Activated naive CD4-positive, alpha-beta T cell treated with Interleukin-2 at 50 U/mL for 16 hours (primary cell): ENCODE measurements at places on chromosomes 16 and 17.

DNA sequence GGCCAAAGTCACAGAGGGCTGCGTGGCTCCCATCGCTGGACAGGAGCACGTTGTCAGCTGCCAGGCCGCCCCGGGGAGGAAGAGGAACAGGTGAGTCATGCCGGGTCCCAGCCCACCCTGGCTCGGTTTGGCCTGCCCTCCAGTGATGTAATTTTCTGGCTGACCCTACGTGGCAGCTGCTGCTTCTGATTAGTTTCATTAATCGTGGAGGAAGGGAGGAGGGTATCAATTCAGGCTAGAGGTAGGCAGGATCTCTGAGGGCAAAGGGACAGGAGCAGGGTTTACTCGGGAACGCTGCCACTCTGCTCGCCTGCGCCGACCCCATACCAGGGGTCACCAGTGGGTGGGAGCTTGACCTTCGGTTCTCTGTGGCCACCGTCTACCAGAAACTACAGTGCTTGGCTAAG lies 11.7 kb upstream of the SPATA32 start:
- DNase-seq, result no peak

GRCh38 chr16:49699841-49700175 lies 156.1 kb downstream of the ZNF423 start:
- no peak for DNase-seq

DNA sequence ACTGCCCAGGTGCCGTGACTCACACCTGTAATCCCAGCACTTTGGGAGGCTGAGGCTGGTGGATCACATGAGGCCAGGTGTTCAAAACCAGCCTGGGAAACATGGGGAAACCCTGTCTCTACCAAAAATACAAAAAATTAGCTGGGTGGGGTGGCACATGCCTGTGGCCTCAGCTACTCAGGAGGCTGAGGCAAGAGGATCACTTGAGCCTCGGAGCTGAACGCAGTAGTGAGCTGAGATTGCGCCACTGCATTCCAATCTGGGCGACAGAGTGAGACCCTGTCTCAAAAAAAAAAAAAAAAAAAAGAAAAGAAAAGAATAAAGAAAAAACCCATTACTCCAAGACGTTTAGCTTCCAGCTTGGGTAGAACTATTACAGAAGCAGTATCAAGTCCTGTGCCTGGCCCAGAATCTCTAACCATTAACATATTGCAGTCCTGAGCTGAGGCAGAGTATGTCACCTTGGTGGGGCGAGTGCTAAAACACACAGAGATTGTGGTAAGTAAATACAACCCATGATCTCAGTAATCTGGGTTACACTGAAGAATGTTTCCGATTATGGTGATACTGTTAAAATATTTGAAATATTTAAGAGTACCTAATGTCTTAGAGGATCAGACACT lies 23.2 kb upstream of the CFAP20 start:
- no peak for DNase-seq

DNA sequence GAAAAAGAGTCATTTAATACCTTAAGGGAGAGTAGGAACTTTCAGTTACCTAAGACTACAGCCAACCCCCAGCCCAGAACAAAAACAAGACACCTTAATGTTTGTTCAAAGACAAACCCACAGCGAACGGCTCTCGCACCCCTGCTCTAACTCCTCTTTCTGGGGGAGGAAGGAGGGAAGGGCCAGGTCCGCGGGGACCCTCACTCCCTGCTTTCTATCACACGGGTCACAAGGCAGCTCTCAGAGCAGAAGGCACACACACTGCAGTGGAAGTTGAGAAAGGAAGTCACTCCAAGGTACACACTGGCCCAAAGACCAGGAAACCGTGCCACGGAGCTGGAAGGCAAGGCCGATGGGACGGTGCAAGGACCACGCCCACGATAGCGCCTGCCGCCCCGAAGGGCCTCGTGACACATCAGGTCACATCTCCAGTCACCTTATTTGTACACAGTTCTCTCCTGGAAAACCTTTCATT lies 10.0 kb downstream of the LITAFD start:
- peak; percentile 37 for DNase-seq

DNA sequence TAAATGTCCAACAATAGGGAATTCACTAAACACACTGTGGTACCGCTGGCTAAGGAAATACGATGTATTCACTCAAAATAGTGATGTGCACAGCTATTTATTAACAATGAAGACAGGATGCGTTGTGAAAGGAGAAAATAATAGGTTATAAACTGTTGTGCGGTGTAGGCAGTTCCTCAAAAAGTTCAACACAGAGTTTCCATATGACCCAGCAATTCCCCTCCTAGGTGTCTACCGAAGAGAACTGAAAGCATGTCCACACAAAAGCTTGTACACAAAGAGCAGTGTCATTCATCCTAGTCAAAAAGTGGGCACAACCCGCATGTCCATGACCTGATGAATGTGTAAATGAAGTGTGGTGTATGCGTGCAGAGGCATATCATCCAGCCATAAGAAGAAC lies 1.2 kb upstream of the CES1 start:
- no peak for DNase-seq
